A549 treated with GW870086 at 1 μM for 4 hours (cell line): ENCODE measurements at places on chromosomes 11 and 22. TPM values are rescaled to one million over a fixed set of nuclear protein-coding genes. Genes with fewer than 3 reads are reported as not detected.

UNC93B1 gene
- total RNA-seq = 63.8 to 87.3 TPM (median 80.8 TPM) in 5 replicates

SAA1 gene
- 0.97 to 2.6 TPM (median 1.6 TPM) in 5 replicates for total RNA-seq

CALCA gene
- 0.07 to 0.19 TPM (median 0.14 TPM) in 3 of 5 replicates, not detected in the others for total RNA-seq

ENTHD1 gene
- total RNA-seq = not detected in 5 replicates

ZNF215 gene
- 0.88 to 1.2 TPM (median 1.1 TPM) in 5 replicates for total RNA-seq

IL18BP gene
- 2.7 to 4.0 TPM (median 3.6 TPM) in 5 replicates for total RNA-seq

FOLR3 gene
- not detected in 5 replicates for total RNA-seq
